ENCODE measurements at places on chromosomes 1 and 21.

GRCh38 chr1:235156265-235156664 lies 4.8 kb downstream of the RBM34 start:
- H3K4me1 ChIP-seq: no peaks in the 10 kb centered on the region
- H3K36me3 ChIP-seq: no peaks in the 10 kb centered on the region
- H3K27ac ChIP-seq: no peak overlapping the region
- no peak for DNase-seq
- no peak overlapping the region for H3K4me3 ChIP-seq

GRCh38 chr1:53543778-53544695 lies 84.8 kb downstream of the DMRTB1 start:
- H3K27me3 ChIP-seq: peaks cover 15% of the 10 kb centered on the region
- no peaks in the 10 kb centered on the region for H3K36me3 ChIP-seq
- peak overlapping the region; percentile 48 for H3K27ac ChIP-seq
- peak; percentile 16 for DNase-seq

DNA sequence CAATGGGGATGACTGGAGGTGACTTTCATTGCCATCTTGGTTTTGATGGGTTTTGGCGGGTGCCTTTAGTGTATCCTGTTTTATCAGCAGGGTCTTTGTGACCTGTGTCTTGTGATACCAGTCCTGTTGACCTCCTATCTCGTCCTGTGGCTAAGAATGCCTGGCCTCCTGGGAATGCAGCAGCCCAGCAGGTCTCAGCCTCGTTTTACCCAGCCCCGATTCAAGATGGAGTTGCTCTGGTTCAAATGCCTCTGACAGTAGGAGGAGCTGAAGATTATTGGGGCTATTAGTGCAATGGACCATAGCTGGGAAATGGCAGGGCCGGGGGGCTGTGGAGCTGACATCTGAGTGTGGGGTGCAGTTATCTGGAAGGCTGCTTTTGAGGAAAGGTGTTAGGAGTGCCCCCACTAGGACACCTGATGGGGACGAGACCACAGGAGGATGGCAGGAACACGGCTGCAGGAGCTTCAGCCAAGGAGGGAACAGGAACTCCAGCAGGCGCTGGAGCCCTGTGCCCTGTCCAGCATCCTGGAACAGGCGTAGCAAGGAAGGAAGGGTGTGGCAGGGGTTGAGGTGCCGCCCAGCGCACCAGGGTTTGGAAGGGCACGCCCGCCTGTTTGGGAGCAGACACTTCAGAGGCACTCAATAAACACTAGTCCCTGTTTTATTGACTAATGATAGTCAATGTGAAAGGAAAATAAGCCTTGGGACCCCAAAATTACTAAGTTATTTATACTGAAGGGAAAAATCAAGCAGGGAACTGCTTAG lies 15.3 kb upstream of the AGPAT3 start:
- no peak for DNase-seq
- peaks cover 12% of the 10 kb centered on the region for H3K36me3 ChIP-seq
- peaks cover 4% of the 10 kb centered on the region for H3K4me1 ChIP-seq
- no peak overlapping the region for H3K27ac ChIP-seq

DNA sequence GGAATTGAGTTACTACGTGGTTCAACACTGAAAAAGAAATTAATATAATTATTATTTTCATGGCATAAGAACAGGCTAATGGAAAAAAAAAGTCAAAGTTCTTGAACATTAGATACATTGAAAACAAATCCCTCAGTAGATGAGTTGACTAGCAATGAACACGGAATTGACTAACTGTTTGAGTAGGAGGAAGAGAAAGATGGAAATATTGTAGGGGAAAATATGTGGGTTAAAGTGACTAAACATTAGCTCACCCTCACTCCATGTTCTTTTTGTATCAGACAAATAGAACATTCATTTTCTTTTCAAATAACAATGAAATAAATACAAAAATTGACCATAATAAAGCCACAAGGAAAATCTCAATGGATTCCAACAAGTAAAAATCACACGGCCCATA lies 84.3 kb downstream of the KCNK2 start:
- no peak overlapping the region for H3K27ac ChIP-seq
- no peak overlapping the region for H3K4me3 ChIP-seq
- no peaks in the 10 kb centered on the region for H3K36me3 ChIP-seq
- H3K4me1 ChIP-seq: no peaks in the 10 kb centered on the region
- H3K27me3 ChIP-seq: no peaks in the 10 kb centered on the region
- DNase-seq: no peak

DNA sequence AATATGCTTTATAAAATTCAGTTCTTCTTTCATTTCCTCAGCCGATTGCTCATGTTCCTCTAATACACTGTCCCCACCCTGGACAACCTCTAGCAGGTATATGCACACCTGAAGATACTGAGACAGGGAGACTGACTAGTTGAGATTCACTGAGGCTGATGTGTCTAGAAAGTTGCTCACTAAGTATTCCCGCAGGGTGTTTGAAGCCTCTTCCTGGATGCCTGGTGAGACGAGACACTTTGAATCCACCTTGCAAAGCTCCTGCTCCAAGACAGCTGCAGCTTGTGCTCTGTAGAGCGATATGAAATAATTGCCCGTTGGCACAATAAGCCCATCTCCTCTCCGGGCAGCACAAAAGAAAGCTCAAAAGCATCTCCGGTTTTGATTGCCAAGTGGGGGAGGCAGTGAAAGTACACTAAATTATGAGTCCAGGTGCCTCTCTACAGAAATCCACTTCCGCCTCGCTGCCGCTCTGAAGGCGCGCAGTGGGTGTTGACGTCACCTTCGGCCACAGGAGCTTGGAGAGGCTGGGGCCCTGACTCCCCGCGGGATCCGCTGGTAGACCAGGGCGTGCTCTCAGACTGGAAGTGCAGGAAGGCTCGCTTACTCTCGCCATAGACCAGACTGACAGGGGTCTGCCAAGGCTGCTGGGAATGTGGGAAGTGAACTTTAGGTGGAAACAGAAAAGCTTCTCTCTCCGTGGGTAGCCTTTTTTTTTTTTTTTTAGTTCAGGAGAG lies 46.3 kb downstream of the GPA33 start:
- H3K4me3 ChIP-seq: peak overlapping the region; percentile 27
- no peak overlapping the region for H3K27ac ChIP-seq
- H3K27me3 ChIP-seq: no peaks in the 10 kb centered on the region

GRCh38 chr1:164272156-164272555 lies 286.8 kb upstream of the PBX1 start:
- H3K4me1 ChIP-seq: no peaks in the 10 kb centered on the region
- no peaks in the 10 kb centered on the region for H3K27me3 ChIP-seq
- no peak overlapping the region for H3K27ac ChIP-seq

DNA sequence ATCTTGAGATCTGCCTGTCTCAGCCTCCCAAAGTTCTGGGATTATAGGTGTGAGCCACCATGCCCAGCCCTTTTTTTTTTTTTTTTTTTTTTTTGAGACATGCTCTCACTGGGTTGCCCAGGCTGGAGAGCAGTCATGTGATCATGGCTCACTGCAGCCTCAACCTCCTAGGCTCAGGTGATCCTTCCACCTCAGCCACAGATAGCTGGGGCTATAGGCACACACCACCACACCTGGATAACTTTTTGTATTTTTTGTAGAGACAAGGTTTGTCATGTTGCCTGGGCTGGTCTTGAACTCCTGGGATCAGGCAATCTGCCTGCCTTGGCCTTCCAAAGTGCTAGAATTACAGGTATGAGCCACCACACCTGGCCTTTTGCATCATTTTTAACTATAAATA lies 17.7 kb upstream of the PRRC2C start:
- no peaks in the 10 kb centered on the region for H3K27me3 ChIP-seq
- H3K4me3 ChIP-seq: no peak overlapping the region
- no peaks in the 10 kb centered on the region for H3K4me1 ChIP-seq
- no peak for DNase-seq
- H3K36me3 ChIP-seq: no peaks in the 10 kb centered on the region

DNA sequence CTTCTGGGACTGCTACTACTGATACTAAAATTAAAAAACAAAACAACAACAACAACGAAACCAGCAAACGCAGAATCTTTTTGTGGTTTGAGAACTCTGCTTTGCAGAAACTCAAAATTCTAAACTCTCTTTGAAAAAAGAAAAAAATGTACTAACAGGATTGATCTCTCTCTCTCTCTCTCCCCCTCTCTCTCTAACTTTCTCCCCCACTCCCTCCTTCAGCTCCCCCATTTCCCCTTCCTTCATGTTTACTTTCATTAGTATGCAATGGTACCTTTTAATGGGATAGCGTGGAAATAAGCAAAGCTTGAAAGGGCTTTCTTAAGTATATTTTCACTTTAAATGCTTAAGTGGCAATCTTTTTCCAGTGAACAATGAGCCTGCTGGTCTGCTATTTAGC lies 562.6 kb upstream of the ADGRL2 start:
- no peak for DNase-seq
- no peaks in the 10 kb centered on the region for H3K36me3 ChIP-seq
- no peak overlapping the region for H3K27ac ChIP-seq
- peaks cover 6% of the 10 kb centered on the region for H3K4me1 ChIP-seq
- H3K27me3 ChIP-seq: peaks cover 2% of the 10 kb centered on the region
- H3K4me3 ChIP-seq: no peak overlapping the region

GRCh38 chr1:118983558-118984041 lies 4.5 kb downstream of the TBX15 start:
- H3K27ac ChIP-seq: no peak overlapping the region
- DNase-seq: no peak
- H3K36me3 ChIP-seq: peaks cover 8% of the 10 kb centered on the region

DNA sequence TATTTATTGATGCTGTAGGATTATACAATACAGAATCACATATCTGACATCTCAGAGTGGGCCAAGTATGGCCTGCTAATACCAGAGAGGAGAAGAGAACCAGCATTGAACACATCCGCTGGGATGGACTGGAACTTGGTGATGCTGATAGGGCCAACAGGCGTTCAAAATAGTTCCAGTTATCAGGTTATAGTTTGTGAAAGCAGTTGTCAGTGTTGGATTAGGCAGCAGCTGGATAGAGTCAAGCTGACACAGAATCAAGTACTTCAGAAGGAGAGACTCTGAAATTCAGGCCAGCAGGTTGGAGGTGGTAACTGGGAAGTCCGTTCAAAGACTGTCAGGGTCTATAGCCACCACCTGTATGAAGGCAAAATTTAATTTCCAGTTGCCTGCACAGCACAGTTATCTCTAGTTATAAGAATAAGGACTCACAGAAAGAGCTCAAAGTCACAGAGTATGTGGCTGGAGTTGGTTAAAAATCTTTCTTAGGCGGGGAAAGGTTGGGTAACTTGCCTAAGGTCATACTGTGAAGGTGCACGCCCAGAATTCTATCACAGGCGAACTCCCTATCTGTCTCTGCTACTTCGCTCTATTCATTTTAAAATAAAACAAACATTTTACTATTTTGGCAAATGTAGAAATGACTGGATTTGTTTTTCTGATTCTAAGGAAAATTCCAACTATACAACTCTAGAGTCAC lies 9.9 kb upstream of the DIPK1A start:
- no peaks in the 10 kb centered on the region for H3K4me1 ChIP-seq
- peaks cover 5% of the 10 kb centered on the region for H3K27me3 ChIP-seq
- H3K36me3 ChIP-seq: no peaks in the 10 kb centered on the region
- no peak for DNase-seq
- H3K27ac ChIP-seq: no peak overlapping the region

DNA sequence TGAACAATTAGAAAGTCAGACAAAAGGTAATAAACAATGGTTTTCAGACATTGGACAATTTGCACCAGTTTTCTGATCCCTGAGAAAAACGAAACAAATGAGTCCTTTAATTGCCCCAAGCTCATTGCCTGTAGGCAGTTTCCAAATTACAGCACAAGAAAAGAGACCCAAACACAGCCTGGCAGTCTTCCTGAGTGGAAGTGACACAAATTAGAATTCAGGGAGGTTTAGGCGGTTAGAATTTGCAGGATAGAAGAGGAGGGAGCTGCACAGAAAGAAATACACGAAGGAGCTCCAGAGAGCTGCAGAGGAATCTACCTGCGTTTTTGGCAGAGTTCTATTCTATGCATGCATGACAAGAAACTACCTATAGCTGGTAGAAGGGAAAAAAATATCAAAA lies 115.7 kb downstream of the PIGK start:
- peaks cover 3% of the 10 kb centered on the region for H3K27me3 ChIP-seq
- peaks cover under 1% of the 10 kb centered on the region for H3K36me3 ChIP-seq
- no peak overlapping the region for H3K27ac ChIP-seq
- H3K4me1 ChIP-seq: no peaks in the 10 kb centered on the region
- no peak for DNase-seq

DNA sequence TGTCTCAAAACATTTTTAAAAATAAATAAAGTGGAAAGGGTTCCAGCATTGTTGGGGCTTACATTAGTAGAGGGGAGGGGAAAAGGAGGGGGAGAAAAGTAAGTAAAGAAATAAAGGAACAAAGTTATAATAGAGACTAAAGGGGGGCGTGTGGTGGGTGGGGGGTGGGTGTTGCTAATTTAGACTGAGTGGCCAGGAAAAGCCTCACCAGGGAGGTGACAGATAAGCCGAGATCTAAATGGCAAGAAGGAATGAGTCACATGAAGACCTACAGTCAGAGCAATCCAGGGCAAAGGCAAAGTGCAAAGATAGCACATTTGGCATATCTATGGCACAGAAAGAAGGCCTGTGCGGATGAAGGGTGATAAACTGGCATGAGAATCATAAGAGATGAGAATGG lies 7.5 kb downstream of the MPL start:
- H3K36me3 ChIP-seq: no peaks in the 10 kb centered on the region
- DNase-seq: no peak
- H3K4me1 ChIP-seq: peaks cover 19% of the 10 kb centered on the region
- H3K4me3 ChIP-seq: no peak overlapping the region
- peaks cover 3% of the 10 kb centered on the region for H3K27me3 ChIP-seq

- no peaks in the 10 kb centered on the region for H3K36me3 ChIP-seq
- no peak overlapping the region for H3K27ac ChIP-seq
- DNase-seq: no peak
- no peak overlapping the region for H3K4me3 ChIP-seq
- H3K27me3 ChIP-seq: peaks cover 6% of the 10 kb centered on the region
Measured at GRCh38 chr1:212649020-212649419, 40.5 kb downstream of the ATF3 start.

GRCh38 chr1:229107304-229107815 lies 163.6 kb upstream of the RAB4A start:
- H3K4me1 ChIP-seq: peaks cover 12% of the 10 kb centered on the region
- H3K36me3 ChIP-seq: no peaks in the 10 kb centered on the region
- H3K4me3 ChIP-seq: no peak overlapping the region
- no peaks in the 10 kb centered on the region for H3K27me3 ChIP-seq
- DNase-seq: no peak

DNA sequence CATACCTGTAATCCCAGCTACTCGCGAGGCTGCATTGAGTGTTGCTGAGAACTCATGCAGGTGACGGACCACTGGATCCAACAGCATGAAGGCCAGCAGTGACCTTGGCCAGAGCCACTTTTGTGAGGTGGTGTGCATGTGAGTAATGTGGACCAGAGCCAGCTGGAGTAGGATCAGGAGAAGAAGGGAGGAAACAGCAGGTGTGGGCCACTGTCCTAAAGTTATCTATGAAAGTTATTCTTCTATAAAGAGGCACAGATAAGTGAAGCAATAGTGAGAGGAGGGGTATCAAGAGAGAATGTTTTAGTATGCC lies 47.8 kb downstream of the TCP10L start:
- peaks cover 2% of the 10 kb centered on the region for H3K27me3 ChIP-seq
- no peak overlapping the region for H3K4me3 ChIP-seq
- H3K36me3 ChIP-seq: no peaks in the 10 kb centered on the region
- H3K4me1 ChIP-seq: no peaks in the 10 kb centered on the region

- DNase-seq: no peak
- no peaks in the 10 kb centered on the region for H3K4me1 ChIP-seq
- no peaks in the 10 kb centered on the region for H3K36me3 ChIP-seq
- H3K27me3 ChIP-seq: no peaks in the 10 kb centered on the region
- no peak within 1 kb of the TSS for H3K4me3 ChIP-seq
Measured at GRCh38 chr1:198638894-198639635, at the start of gene PTPRC. Gene PTPRC, plus strand, starts transcription at chr1:198639040. Its CDS starts 229 bp downstream, at chr1:198639269.

Measured in glutamatergic neuron (in vitro differentiated cells).